NCI-H2107 (cell line): ENCODE measurements at places on chromosomes 3 and 15.

DNA sequence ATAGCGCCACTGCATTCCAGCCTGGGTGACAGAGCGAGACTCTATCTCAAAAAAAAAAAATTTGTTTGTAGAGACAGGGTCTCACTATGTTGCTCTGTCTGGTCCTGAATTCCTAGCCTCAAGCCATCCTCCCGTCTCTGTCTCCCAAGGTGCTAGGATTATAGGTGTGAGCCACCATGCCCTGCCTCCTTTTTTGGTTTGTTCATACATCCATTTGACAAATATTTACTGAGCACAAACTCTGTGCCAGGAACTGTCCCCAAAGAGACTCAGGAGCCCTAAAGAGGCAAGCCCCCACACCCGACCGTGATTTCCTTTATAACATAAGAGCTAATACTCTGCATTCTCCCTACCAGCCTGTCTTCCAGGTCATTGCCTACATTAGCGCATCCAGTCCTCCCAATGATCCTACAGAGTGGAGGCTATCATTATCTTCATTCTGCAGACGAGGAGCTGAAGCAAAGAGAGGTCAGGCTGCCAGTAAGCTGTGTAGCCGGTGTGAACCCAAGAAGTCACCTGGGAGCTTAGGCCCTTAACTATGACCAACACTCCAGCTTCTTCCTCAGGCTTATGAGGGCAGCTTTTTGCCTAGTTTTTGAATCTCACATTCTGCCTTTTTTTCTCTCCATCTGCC is 6.3 kb upstream of the PXK start:
- no peak for DNase-seq

- peak; percentile 51 for DNase-seq
Observed at GRCh38 chr3:52220380-52221026, 4.9 kb downstream of the TLR9 start.

GRCh38 chr3:16423947-16424673 is 89.4 kb downstream of the RFTN1 start:
- no peak for DNase-seq

DNA sequence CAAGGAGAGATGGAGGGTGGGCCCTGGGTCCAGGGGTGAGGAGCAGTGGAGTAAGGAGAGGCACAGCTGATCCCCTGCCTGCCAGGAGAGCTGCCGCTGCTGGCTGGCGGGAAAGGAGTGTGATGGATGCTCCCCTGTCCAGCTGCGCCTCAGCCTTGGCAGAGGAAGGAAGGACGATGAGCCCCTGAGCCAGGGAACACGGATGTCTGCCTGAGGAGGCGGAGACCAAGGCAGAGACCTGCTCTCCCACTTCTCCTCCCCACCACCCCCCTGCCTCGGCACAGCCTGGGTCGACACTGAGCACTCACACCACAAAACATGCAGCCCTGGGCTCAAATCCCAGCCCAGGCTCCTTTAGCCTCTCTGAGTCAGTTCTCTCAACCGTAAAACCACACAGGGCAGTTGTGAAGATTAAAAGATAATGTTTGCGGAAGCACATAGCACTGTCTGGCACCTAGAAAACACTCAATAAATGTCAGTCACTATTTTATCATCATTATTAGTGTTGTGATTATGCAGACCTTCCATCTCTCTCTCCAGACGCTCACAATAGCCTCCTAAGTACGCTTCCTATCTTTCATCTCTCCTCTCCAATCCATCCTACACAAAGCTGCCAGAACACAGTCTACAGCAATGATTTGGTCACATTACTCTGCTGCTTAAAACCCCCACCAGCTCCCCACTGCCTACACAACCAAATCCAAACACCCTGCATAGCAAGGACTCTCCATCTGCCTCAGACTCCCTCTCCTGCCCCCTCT is 52.2 kb downstream of the SEMA5B start:
- DNase-seq, result peak; percentile 31

- no peak for DNase-seq
Observed at GRCh38 chr3:45191924-45192417, 34.1 kb downstream of the TMEM158 start.

GRCh38 chr15:44811337-44811736 is 75.0 kb downstream of the TRIM69 start:
- peak; percentile 68 for DNase-seq

GRCh38 chr3:38649500-38650247 is at the start of gene SCN5A:
Gene SCN5A (minus strand): TSS chr3:38649687. CDS start chr3:38633307, 16,380 bp downstream.
- DNase-seq, result no peak

DNA sequence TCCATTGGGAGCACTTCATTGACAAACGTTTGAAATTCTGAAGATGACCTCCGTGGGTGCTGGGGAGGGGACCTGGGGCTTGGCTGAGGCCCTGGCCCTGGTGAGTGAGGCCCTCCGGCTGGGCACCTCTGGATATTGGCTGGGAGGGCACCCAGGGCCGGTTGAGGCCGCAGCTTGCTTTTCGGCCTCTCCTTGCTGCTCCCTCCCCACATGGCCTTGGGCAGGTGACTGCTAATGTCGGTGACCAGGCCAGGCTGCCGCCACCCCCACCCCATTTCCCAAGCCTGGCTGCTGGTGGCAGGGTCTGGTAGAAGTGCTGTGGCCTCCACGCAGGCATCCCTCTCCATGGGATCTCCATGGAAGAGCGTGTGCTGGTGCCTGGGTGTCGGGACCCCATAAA is 39.5 kb downstream of the TM2D3 start:
- DNase-seq, result no peak

DNA sequence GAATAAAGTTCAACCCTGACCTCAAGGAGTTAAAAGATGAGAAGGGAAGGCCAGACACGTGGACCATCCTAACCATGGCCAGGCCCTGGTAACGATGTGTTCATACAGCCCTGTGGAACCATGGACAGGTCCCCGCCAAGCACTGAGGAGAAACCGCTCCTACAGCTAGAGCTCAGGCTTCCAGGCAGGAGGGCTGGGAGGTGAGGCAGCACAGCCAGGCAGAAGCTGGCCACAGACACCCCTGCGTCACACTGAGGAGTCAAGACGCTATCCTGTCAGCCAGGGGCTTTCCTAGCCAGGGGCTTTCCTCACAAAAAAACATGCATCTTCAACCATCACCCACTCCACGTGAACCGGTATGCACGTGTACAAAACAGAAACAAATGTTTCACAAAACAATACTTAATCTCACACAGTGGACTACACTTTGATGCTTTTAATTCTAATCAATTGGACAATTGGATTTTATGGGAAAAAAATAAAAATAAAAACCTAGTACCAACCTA is 73.2 kb downstream of the TBC1D2B start:
- no peak for DNase-seq

DNA sequence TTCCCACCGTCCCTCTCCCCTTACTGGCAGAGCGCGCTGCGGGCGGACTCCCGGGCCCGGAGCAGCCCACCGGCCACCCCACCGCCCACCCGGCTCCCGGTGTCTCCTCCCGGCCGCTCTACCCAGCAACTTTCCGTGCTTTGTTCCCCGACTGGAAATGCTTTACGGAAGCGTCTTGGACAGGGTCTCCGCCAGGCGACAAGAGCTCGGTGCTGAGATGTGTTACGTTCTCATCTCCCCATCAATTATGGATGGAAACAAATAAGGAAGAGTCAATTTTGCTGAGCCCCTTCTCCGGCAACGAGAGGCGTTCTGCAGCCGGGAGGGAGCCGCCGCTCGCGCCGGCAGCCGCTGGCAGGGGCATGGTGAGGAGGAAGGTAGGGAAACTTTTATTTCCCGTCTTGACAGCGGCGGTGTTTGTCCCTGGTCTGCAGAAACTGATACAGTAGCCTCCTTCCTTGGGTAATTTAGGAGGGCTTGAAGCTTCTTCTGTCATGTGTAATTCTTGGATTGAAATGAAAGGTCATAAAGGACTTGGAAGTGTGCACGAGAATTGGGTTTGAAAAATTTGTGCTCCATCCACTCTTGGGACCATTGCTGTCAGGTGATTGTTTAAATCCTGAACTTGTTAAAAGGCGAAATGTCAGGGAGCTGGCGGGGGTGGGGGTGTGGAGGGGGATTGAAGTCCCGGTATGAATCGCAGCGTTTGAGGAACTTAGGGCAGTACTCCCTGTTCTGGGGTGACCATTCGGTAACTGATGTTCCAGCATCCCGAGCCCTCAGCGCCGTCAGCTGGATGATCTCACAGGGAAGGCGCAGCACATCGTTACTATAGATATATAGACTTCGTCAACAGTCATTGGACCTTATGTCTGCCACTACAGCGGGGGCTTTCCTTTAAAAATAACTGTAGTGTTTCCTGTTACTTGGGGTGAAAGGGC is 1.5 kb downstream of the SEMA6D start:
- no peak for DNase-seq

DNA sequence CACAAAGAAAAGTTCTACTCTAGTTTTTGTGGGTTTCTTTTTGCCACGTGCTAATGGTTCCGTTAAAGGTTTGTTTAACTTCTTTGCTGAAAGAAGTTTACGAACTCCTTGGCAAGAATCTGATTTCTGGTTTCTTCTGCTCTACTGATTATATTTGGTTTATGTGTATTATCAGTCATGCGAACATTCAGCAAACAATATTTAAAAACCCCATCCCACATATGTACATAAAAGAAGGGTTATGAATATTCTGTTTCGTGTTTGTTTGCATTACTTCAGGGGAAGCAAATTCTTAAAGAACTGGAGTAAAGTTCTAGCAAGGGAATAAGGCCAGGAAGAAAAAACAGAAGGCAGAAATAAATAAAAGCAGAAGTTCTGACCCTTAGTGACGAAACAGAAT is 9.8 kb downstream of the LARS2 start:
- DNase-seq, result no peak

DNA sequence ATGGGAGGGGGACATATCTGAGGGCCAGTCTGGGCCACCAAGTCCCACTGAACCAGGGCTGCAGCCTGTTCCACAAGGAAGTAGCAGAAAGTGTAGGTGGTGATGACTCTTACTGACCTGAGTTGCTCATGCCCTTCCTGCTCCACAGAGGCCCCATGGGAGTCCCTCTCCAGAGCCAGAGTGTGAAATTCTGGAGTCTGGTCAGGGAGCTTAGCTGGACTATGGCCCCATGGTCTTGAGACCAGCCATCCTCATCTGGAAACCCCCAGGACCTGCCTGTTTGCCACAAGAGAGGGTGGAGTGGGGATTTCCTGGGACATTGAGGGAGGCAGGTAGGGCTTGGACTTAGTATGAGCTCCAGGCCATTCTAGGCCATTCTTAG is 3.0 kb downstream of the SPINT1 start:
- DNase-seq, result no peak

DNA sequence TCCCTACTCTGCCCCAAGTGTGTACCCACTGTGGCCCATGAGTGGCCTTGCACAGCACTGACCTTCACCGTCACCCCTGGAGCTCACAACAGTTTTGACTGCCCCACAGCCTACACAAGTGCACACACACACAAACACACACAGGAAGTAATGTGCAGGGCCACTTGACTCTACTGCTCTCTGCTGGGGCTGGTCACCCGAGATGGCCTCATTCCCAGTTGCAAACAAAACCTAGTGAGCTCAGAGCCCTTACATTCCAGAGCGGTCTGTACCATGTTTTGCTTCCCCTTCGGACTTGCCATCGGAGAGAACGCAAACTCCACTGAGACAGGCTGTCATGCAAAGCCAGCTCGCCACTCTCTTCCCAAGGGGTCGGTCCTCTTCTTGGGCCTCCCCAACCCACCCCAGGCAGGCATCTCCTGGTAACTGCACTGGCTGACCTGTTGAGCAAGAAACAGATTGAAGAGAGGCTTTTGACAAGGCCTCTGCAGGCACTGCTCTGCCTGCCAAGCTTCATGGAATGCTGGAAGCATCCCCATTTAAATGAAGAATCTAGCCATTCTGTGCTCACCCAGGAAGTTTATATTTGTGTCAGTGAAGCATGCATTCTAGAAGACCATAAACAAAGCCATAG is 232.0 kb upstream of the IGF1R start:
- DNase-seq, result no peak

GRCh38 chr3:149267565-149267964 is 45.9 kb upstream of the CP start:
- no peak for DNase-seq

- DNase-seq, result no peak
Observed at GRCh38 chr3:23648996-23649395, 156.8 kb upstream of the UBE2E1 start.

GRCh38 chr15:31733424-31733823 is 296.9 kb upstream of the CHRNA7 start:
- no peak for DNase-seq

GRCh38 chr15:63727542-63727941 is 106.2 kb downstream of the HERC1 start:
- DNase-seq, result no peak

DNA sequence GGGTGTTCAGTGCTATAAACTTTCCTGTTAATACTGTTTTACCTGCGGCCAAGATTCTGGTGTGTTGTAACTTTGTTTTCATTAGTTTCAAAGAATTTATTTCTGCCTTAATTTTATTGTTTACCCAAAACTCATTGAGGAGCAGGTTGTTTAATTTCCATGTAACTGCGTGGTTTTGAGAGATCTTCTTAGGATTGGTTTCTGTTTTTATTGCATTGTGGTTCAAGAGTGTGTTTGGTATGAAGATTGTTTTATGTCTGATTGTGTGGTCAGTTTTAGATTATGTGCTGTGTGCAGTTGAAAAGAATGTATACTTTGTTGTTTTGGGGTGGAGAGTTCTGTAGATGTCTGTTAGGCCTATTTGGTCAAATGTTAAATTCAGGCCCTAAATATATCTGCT is 133.5 kb upstream of the GALNT15 start:
- DNase-seq, result no peak

GRCh38 chr3:32200490-32200889 is 38.0 kb upstream of the CMTM8 start:
- DNase-seq, result no peak

DNA sequence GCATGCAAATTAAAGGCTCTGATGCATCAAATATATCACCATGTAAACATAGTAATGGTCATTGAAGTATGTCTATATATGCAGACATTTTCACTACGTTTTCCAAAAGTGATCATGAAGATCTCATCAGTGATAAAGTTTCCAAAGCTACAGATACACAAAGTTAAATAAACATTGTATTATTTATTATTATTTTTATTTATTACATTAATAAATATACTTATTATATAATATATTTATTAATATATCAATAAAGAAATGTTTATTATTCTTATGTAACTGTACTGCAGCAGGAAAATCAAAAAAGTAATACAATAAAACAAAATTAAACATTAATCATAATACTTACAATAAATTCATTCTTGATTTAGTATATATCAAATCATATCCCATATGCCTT is 791.2 kb downstream of the GBE1 start:
- no peak for DNase-seq

DNA sequence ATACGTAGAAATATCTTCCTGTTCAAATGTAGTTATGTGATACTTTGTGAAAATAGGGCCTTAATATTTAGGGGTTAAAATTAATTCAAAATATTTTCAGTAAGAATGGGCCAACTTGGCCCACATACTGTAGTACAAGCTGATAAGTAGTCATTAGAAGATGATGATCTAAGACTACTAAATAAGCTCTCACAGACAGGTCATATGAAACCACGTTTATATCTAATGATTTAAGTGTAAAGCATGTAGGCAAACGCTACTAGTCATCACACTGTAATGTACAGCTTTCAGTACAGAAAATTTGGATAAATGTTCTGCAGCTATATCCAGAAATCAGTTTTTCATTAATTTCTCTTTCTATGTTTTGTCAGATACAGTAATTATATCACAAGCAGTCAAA is 228.6 kb downstream of the UBE2E2 start:
- no peak for DNase-seq

- no peak for DNase-seq
Observed at GRCh38 chr15:47504624-47505256, 212.6 kb upstream of the SEMA6D start.
